ENCODE measurements at places on chromosomes 2 and 18.

DNA sequence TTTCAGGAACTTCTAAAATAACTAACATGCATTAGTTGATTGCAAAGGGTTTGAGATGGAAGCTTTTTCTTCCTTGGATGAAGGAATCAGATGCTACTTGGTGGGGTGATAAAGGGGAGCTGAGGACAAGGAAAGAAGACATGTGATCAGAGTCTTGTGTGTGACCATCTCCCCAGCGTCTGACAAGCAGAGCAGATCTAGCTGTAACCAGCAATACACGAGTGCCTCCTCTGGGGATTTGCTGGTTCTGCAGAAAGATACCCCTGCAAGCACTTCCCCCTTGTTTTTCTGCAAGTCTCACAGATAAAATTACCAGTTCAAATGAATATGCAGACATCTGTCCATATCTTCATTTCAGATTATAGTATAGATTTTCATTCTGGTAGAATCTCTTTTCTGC, 2.7 kb downstream of the CDH7 start:
- peak; percentile 8 for DNase-seq

- DNase-seq, result no peak
These were observed 159.7 kb upstream of the FBXO11 start for GRCh38 chr2:48066000-48066399.

GRCh38 chr18:60649842-60650536, 277.4 kb upstream of the MC4R start:
- DNase-seq, result no peak

DNA sequence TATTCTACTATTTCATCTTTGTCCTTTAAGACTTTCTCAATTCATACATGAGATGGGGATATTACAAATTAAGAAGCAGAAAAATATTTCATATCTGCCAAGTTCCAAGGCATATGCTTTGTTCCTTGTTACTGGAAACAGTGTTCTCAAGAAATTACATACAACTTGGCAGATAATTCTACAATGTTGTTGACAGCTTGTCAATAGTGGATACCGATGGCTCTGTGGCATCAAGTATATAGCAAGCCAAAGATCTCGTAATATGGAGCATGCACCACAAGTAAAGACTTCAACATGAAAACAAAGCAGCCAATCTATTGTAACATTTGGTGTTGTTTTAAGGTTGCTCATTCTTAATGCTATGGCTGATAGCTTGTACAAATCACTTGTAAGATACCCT, 598.2 kb upstream of the KLHL29 start:
- no peak for DNase-seq

DNA sequence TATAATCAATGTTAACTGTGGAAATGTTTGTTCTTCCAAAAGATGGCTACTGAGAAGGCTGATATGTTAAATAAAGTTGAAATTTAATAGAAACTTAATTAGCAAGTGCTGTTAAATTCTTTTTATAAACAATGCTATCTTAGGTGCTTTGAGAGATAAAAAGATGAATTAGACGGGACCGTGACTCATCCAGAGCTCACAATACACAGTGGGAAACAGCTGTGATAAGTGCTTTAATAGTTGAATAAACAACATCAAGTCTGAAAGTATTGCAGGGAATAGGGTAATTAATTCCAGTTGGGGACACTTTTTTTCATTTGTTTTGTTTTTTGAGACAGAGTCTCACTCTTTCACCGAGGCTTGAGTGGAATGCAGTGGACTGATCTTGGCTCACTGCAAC, 85.5 kb upstream of the DTNA start:
- DNase-seq, result no peak

GRCh38 chr18:12155996-12156395, 62.4 kb downstream of the ANKRD62 start:
- DNase-seq, result no peak

DNA sequence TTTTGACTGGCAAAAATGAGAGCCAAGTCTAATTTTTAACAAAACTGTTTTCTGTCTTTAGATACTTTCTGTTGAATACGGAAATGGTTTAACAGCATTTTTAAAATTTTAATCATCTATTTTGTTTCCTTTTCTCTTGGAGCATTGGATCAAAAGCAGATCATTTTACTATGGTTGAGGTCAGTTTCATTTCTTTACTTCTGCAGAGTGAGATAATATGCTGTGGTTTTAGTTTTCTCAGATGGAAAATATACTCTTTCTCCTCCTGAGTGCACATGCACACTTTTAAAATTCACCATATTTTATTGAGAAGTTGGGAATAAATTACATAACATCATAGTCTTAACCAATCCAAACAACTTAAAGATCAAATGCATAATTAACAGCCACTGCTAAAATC, 283.3 kb downstream of the SLC8A1 start:
- no peak for DNase-seq

DNA sequence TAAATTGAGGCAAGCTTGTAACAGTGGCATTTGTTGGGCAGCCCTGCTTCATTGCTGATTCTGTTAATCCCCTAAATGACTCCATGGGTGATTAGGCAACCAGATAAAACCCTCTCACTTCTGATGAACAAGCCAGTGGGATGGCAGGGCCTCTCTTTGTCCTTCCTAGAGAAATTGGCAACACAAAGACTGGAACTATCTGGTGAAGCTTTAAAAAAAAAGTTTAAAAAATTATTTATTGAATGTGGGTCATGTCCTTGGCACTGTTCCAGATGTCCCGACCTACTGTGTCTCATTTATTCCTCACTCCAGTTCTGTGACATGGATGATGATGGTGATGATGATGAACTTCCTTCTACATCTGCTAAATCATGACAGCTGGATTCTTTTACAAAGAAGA, 30.8 kb downstream of the NRP2 start:
- no peak for DNase-seq

DNA sequence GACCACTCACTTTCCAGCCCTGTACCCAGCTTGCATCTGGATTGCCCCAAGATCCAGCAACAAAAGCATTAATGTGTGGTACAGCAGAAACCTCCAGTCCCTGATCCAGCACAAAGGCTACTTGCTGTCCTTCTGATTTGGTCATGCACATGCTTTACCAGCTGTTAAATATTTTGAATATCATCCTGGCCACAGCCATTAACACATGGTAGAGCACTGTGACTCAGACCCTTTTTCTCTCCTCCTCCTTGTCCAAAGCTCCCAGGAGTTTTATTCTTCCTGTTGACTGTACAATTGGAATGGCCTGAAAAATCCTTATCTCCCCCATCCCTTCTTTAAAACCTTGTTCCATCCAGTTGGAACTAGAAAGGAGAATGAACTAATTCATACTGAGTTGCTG, 419.7 kb upstream of the TNP1 start:
- DNase-seq, result no peak

DNA sequence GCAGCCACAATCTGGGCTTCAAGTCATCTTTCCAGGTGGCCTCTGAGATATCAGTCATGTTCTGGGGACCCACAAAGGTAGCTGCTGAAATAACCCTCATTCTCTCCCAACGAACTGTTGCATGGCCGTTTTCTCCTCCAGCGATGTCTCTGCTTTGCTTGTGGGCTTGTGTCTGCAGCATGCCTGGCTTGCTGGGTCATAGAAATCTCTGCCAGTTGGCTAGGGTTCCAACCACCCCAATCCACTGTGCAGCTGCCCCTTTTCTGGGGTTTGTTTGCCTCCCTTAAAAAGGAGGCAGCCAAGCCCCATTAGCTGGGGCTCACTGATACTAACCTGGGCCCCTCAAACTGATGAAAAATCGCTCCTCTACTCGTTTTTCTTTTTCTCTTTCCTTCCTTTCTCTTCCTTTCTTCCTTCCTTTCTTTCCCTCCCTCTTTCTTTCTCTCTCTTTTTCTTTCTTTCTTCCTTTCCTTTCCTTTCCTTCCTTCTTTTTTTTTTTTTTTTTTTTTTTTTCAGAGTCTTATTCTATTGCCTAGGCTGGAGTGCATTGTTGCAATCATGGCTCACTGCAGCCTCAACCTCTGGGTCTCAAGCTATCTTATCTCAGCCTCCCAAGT, 680.0 kb downstream of the EPHA4 start:
- no peak for DNase-seq

- DNase-seq, result no peak
These were observed 704 bp downstream of the ANKRD53 start for GRCh38 chr2:70979180-70979488.

- no peak for DNase-seq
These were observed 73.8 kb upstream of the THUMPD2 start for GRCh38 chr2:39852831-39853230.

DNA sequence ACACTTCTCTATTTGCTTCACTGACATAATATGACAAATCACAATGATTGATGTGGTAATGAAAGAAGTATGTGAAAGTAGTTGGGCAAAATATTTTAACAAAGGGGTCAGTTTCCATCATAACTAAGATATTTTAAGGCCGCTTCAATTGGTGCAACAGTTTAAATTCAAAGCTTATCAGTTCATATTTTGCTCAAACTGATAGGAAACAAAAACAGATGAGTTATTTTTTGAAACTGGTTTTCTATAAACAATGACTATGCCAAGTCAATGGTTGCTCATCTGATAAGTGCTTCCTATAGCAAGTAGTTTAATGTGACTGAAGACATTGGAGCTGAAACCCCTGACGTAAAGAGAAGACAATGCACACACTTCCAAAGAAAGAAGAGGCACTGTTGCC, 1290.7 kb downstream of the SUCLG1 start:
- no peak for DNase-seq

DNA sequence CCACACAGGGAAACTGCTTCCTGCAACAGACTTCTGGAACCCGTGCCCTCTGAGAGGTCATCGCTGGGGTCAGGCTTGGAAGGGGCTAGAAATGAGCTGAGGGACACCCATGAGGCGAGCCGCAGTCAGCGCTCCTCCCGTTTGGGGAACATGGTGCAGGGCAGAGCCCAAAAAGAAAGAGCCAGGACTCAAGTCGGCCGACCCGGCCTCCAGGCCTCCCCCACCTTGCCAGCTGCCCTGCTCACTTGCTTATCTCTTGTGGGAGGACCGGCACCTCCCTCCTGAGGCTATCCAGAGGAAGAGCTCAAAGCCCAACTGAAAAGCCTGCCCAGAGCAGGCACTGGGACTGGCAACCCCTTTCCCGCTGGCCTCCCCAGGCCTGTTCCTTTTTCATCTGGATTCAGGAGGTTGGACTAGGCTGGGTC, 43.6 kb downstream of the SCTR start:
- DNase-seq, result no peak

GRCh38 chr2:134399096-134399495, 145.2 kb downstream of the MGAT5 start:
- no peak for DNase-seq

- DNase-seq, result no peak
These were observed 8.9 kb downstream of the TNS1 start for GRCh38 chr2:217993817-217994463.

- no peak for DNase-seq
These were observed 139.1 kb downstream of the CYP26B1 start for GRCh38 chr2:72008608-72009007.

DNA sequence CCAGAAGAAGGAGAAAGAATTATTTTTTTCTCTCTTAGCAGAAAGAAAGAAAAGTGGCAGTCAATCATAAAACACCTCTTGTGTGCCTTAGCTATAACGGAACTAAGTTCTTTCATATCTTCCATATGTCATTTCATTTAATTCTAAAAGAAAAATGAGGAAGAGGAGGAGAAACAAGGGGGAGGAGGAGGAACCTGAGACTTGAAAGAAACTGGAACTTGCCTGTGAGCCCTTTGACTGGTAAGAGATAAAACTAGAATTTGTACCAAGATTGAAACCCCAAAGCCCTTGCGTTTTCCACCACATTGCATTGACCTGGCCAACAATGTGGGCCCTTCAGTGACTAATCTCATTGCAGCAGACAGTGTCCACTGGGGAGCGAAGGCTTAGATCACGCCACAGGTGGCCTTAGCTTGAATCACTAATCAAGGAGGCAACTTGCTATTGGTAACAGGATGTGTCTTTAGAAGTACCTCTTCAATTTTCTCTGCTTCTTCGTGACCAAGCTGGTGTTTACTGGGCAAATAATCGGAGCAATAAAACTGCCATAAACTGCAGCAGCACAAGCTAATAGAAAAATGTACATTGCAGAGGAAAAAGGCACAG, 307.9 kb downstream of the CLIP4 start:
- no peak for DNase-seq

GRCh38 chr2:121376535-121377250, 91.7 kb upstream of the TFCP2L1 start:
- no peak for DNase-seq

- DNase-seq, result no peak
These were observed 58.3 kb upstream of the UPP2 start for GRCh38 chr2:158043181-158043948.

GRCh38 chr2:220134756-220135534, 507.5 kb downstream of the SLC4A3 start:
- DNase-seq, result no peak

- DNase-seq, result no peak
These were observed 100.1 kb downstream of the PDCL3 start for GRCh38 chr2:100662866-100663265.

DNA sequence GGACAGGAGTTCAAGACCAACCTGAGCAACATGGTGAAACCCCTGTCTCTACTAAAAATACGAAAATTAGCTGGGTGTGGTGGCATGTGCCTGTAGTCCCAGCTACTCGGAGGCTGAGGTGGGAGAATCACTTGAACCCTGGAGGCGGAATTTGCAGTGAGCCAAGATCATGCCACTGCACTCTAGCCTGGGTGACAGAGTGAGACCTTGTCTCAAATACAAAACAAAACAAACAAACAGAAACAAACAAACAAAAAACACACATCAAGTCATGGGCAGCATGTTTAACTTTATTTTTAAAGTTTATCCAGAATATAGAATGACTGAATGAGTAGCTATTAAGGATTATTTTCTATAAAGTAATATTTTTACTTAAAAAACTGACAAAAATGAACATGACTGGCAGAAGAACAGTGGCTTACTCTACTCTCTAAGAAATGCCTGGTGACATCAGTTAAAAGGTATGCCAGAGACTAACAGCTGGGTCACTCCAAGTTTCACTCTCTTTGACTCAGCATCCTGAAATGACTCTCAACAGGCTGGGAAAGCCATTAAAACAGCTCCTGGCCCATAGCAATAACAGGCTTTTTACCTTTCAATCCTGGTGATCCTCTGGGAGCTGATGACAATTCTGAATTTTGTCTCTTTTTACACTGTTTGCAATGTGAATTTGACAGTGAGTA, 281.6 kb upstream of the STON1 start:
- no peak for DNase-seq

GRCh38 chr2:172904236-172904635, 168.6 kb downstream of the RAPGEF4 start:
- no peak for DNase-seq

DNA sequence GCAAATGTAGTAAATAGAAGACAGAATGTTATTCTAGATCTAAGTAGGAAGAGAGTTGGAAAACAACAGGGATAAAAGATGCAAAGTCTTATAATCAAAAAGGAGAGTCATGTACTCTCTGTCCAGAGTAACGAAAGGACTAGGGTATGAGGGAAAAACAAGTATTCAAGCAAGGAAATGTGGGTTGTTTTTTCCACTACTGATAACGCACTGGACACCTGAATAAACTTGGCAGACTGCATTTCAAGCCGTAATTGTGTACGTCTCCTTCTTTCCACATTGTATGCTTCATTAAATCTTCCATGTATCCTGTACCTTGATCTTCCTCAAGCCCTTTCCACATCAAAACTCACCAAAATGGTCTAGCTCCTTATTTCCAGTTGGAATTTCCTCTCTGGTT, 420.6 kb downstream of the ZEB2 start:
- no peak for DNase-seq

- no peak for DNase-seq
These were observed 541.2 kb downstream of the NUP35 start for GRCh38 chr2:183665425-183665824.

All from occipital lobe (tissue), 3 donors.